GM12865 (cell line): ENCODE measurements at places on chromosomes 1 and 21.

DNA sequence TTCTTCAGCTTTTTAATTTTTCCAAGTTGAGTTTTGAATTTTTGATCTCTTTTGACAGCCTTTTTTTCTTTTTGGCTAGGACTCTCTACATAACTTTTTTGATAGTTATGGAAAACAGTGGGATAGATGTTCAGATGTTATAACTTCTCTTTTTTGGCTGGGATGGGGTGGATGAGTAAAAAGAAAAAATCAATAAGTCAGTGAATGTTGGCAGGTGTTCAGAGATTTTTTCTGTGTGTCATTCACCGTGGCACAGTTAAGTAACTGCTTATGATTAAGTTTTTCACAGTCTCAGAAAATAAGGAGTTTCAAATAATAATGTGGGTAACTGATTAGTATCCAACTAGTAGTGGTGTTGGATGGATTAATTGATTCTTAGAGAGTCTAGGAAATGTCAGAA, 24.0 kb downstream of the HS2ST1 start:
- DNase-seq: no peak

DNA sequence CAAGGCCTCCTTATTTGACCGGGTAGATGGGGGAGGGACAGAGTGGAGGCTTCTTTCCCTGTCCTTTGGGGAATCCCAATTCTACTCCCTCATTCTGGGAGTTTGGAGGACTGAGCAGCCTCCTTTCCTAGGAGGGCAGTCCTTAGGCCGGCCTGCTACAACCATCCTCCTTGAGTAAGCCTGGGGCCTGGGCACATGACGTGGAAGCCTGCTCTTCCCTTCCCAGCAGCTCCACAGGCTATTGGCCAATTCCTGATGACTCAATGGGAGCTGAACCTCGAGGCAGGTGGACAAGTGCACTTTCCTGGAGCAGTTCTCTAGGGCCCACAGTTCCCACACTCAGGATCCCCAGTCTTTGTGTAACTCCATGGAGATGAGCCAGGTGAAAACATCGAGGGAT, 3.1 kb downstream of the KCNA10 start:
- DNase-seq: no peak

- no peak for DNase-seq
Measured at GRCh38 chr1:2952371-2952770, 68.9 kb upstream of the ACTRT2 start.

DNA sequence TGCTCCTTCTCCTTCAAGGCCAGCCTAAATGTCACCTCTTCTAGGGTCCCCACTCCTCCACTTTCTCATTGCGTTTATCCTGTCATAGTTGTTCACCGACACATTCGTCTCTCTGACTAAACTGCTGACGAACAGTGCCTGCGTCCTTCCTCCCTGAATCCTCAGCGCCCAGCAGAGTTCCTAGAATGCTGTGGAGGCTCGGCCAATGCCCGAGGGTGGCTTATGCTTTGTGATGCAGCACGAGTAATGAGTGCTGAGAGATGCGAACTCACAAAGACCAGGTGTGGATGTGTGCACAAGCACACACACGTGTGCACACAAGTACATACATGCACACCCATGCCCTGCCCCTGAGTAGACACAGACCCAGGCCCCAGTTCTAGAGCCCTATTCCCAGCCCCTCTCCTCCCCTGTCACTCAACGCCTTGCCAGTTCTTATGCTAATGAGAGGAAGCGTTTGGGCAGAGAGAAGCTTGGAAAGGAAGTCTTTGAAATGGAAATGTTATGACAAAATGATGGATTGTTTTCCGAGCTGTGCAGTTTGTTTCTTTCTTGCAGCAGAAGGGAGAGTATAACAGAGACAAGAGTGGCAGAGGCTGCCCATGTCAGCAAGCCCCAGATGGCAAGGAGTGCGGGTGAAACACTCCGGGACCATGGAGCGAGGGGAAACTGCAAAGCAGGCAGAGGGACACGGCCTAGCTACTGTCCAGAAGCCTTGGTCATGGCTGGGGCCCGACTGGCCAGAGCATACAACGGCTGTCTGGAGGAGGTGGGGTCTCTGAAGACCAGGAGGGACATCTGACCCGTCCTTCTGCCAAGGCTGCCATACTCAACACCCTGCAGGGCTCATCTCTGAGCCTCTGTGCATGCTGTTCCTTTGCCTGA, 24.2 kb downstream of the KCNA10 start:
- DNase-seq: no peak

- DNase-seq: no peak
Measured at GRCh38 chr1:55781003-55781402, 565.8 kb upstream of the USP24 start.

DNA sequence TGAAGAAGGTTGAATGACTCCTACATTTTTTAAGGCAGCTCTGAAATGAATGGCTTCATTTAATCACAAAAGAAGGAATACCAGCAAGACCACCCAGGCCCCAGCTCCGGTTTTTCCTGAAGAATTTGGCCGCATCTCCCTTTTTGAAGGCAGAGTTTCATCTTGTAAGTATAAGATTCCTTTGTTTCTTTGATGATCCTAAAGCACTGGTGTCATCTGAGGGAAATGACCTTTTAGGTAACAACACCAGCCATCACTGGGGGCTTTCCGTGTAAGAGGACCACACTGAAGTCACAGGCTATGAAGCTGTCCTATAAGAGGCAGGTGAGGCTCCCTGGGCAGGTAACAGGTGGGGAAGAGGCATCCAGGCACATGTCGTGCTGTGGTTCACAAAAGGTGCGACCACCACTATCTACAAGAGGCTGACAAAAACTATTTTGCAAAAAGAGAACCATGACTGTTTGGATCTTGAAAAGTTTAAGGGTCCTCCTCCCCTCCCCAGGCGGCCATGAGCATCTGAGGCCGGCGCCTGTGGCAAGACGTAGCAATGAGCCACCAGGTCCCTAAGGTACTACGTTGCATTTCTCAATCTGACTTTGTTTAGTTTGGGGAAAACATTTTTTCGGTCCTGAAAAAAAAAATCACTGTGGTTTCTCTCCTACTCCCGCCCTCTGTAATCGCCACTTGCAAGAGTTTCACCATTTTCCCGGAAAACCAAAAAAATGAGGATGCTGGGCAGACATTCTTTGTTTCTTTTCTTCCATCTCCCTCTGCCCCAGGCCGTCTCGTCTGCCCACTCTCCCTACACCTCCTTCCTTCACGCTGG, 46.3 kb upstream of the IRF2BP2 start:
- no peak for DNase-seq

DNA sequence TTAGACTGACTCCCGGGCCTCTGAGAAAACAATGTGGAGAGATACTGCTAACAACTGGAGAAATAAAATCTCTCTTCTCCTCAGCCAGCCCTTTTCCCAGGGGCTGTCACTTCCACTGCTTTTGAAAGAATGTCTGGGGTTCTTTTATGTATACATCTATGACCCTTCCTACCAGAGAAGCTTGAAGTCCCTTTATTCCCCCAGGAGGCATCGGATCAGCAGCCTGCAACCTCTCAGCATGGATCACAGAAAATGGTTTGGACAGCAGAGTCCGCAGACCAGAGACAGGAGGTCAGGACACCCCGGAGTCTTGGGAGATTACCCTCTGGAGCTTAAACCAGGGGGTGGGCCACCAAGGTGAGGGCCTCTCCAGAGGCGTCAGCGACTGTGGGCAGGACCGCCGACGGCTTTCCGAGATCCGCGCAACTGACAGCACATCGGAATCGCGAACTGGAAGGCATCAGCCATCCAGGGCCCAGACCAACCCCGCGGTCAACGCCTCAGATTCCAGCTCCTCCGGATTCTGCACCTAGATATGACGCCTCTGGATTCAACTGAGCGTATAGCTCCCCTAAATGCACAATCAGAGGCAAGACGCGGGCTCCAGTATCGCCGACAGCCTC, 1.0 kb downstream of the EPHA10 start:
- DNase-seq: no peak

DNA sequence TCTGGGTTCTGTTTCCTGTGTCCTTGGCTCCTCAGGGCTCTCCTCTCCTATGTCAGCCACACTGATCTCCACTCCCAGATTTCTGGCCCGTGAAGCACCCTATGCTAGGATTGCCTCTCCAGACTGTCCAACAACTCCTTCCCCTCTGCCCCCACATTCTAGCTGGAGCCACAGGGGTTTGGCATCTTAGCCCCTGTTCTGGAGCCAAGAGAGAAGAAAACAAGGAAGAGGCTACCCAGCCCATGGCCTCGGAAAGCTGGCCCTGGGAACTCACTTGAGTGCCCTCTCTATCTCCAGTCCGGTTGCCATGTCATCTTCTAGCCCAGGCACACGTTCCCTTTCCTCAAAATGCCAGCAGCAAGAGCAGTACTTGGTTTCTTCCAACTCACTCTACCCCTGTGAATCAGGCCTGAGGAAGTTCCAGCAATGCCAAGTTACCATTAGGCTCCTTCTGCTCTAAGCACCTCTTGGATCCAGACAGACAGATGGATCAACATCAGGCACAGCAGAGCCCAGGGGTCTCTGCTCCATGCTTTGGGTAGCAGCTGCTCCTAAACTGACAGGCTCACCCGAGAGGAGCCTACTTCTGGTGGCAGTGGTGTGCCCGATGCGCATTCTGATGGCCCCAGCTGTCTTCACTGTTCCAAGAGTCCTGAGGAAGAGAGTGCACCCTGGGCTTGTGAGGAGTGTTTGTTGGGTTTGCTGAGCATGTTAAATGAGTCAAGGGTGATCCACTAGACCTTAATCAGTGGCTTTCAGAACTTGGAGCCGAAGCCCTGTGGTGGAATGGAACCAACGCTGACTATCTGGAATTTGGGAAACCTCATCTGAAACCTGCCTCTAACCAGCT, 11.6 kb upstream of the GPR61 start:
- DNase-seq: no peak

- DNase-seq: peak; percentile 40
Measured at GRCh38 chr1:159945483-159946241, at the start of gene IGSF9. Gene IGSF9, minus strand, starts transcription at chr1:159945613. Its CDS starts 2,159 bp downstream, at chr1:159943454.

DNA sequence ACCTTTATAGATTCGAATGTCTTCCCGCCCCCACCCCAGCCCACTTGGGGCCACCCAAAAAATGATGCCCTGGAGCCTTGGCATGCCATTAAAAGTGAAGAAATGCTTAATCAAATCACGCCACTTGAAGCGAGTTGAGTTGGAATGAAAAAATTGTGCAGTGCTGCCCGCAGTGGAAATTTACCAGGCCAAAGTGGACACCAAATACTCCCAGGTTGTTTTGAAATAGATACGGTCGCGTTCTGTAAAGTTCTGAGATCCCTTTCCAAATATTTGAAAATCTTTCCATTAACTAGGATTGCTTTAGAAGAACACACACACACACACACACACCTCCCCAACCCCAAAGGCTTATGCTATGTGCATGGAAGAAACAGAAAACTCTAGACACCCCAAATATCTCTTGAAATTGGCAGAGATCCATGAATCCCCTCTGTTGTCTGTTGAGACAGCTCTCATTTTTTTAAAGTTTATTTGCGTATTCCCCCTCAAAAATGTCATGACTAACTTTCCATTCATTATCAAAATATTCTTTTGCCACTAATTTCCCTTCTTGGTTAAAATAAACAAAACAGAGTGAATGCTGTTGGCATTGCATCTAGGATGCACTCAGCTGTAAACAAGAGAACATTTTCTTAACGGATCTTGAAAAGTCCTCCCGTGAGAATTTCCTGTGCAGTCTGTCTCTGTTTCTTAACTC, 142.3 kb upstream of the KCNE2 start:
- no peak for DNase-seq

GRCh38 chr1:235494531-235494930, 9.7 kb downstream of the B3GALNT2 start:
- no peak for DNase-seq

GRCh38 chr1:4825800-4826450, 171.5 kb downstream of the AJAP1 start:
- DNase-seq: peak; percentile 43

DNA sequence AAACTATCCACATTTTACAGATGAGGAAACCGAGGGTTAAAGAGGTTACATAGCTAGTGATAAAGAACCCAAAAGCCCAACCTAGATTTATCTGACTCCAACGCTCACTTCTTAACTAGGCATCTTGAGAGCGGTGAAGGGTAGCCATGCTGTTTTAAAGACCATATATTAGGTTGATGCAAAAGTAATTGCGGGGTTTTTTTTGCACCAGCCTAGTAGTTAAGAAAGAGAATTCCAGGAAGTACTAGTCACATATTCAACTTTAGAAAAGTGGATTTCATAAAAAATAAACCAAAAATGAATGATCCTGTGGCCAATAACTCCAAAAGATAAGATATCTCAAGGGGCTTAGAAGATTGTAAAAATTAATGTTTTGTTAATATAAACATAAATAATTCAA, 162.1 kb downstream of the GLUL start:
- DNase-seq: no peak
